ENCODE measurements at places on chromosomes 13 and 19.

GRCh38 chr19:18464646-18465045, 26.7 kb upstream of the ISYNA1 start:
- DNase-seq: peak; percentile 53

DNA sequence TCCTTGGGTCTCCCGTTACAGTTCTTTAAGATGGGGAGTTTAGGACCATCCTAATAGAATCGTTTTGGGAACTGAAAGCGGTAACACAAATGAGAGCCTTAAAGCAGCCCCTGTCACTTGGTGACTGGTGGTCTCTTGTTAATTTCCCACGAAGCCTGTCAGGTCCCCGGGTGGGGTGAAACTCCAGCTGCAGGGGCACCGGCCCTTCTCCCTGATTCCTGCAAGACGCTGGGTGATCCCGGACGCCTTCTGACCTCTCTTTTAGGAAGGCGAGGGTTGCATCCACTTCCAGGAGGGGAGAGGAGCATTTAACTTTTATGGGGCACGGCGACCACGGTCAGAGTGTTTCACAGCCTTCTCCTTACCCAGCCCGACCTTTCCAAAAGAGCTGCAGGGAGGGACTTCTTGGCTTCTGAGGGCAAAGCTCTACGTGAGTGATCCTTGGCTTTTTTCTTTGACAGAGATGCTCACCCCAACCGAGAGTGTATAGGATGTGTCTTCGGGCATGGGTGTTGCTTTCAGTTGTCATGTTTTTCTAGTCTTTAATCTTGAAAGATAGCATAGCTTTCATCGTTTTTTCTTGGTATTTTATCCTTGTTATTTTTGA, 688 bp downstream of the ZNF225 start:
- peak; percentile 1 for DNase-seq

GRCh38 chr13:20247403-20247802, 15.3 kb upstream of the GJB6 start:
- no peak for DNase-seq

- DNase-seq: peak; percentile 90
These were observed 7.3 kb downstream of the C19orf53 start for GRCh38 chr19:13781547-13781946.

GRCh38 chr13:106151056-106151699, 384.3 kb downstream of the EFNB2 start:
- peak; percentile 99 for DNase-seq

DNA sequence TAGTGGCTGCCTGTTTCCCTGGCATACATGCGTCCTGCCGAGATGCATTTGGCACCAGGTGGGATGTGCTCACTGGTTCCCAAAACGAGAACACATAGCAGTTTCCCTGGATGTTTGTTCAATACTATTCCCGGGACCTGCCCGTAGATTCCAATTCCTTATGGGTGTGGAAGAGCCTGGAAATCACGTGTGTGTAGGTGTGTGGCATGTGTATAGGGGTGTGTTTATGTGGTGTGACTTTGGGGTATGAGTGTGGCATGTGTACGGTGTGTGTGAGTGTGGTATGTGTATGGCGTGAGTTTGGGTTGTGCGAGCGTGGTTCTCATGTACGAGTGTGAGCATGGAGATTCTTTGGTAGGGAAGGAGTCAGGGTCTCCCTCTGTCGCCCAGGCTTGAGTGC, 2.9 kb upstream of the F7 start:
- no peak for DNase-seq

DNA sequence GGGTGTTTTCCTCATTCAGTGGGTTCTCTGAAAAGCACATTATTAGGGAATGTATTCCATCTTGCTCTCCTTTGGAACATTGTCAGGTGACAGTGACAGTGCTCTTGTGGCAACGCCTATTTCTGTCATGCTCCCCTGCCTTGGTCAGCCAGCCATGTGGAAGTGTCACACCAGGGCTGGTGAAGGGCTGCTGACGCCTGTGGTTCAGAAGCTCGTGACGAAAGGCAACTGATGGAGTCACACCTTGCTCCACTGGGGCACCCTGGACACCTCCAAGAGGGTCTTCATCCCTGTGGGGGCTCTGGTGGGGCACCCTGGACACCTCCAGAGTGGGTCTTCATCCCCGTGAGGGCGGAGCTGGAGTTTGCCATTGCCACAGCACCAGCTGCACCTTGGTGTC, 68.9 kb upstream of the GPR183 start:
- no peak for DNase-seq

- DNase-seq: no peak
These were observed 253.0 kb downstream of the TSHZ3 start for GRCh38 chr19:31096062-31096830.

DNA sequence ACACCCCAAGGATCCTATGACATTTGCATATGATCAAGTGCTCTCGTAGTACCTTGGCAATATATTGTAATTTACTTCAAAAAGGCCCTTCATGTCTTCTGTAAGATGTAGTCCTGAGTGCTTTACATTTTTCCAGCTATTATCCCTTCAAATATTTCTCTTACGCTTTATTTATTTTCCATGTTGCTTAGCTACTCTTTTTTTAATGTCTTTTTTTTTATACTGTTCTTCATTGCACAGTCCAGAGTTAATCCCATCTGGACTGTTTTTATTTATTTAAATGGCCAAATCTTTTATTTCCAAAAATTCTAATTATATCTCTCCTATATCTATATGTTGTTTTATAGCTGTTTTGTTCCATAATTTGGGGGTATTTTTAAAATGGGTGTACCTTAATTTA, 371.3 kb downstream of the SLC7A1 start:
- no peak for DNase-seq
